Urinary bladder (tissue), 4 donors: ENCODE measurements at places on chromosomes 6 and 20. TPM values are rescaled to one million over a fixed set of nuclear protein-coding genes. Genes with fewer than 3 reads are reported as not detected.

The CST1 gene
- polyA plus RNA-seq = 12.8 TPM

The ASCC3 gene
- 12.3 TPM for polyA plus RNA-seq

The SAYSD1 gene
- polyA plus RNA-seq = 12.6 TPM

The NAPB gene
- polyA plus RNA-seq = 9.7 TPM

The EDN3 gene
- polyA plus RNA-seq = 0.24 TPM

The FOXQ1 gene
- 9.0 TPM for polyA plus RNA-seq

The GABRR2 gene
- polyA plus RNA-seq = 0.66 TPM

The LPA gene
- polyA plus RNA-seq = 0.11 TPM

The ARFGEF3 gene
- polyA plus RNA-seq = 1.3 TPM

The FKBP1C gene
- 1.7 TPM for polyA plus RNA-seq

The HM13 gene
- polyA plus RNA-seq = 90.4 TPM

The HIVEP2 gene
- 7.6 TPM for polyA plus RNA-seq

The CST4 gene
- polyA plus RNA-seq = not detected

The ANGPT4 gene
- 2.0 TPM for polyA plus RNA-seq

The CRISP3 gene
- 0.65 TPM for polyA plus RNA-seq

The CLPSL1 gene
- polyA plus RNA-seq = not detected

The SMIM8 gene
- 9.6 TPM for polyA plus RNA-seq

The LY6G5B gene
- 7.2 TPM for polyA plus RNA-seq

The BPIFB1 gene
- not detected for polyA plus RNA-seq

The CYP24A1 gene
- polyA plus RNA-seq = 2.2 TPM

The ADAM33 gene
- 111 TPM for polyA plus RNA-seq

The PRICKLE4 gene
- 3.7 TPM for polyA plus RNA-seq

The SERINC3 gene
- 93.4 TPM for polyA plus RNA-seq

The ANKRD66 gene
- polyA plus RNA-seq = not detected

The DAAM2 gene
- 25.9 TPM for polyA plus RNA-seq

The DPPA5 gene
- not detected for polyA plus RNA-seq

The GSTA2 gene
- not detected for polyA plus RNA-seq

The TSPO2 gene
- not detected for polyA plus RNA-seq

The ZNF337 gene
- 14.6 TPM for polyA plus RNA-seq

The PRKN gene
- polyA plus RNA-seq = 3.5 TPM

The TAP2 gene
- polyA plus RNA-seq = 18.5 TPM

The MEI4 gene
- polyA plus RNA-seq = 0.01 TPM

The NHLRC1 gene
- 2.4 TPM for polyA plus RNA-seq

The C6orf141 gene
- 2.3 TPM for polyA plus RNA-seq

The RAB32 gene
- 28.0 TPM for polyA plus RNA-seq

The EPPIN gene
- not detected for polyA plus RNA-seq

The HCK gene
- polyA plus RNA-seq = 12.2 TPM

The ZNF165 gene
- 0.90 TPM for polyA plus RNA-seq

The SNAP25 gene
- 1.6 TPM for polyA plus RNA-seq

The PPP1R16B gene
- polyA plus RNA-seq = 8.0 TPM

The CEP57L1 gene
- 8.0 TPM for polyA plus RNA-seq

The FAM83B gene
- 0.72 TPM for polyA plus RNA-seq

The MUC22 gene
- not detected for polyA plus RNA-seq

The CTNNBL1 gene
- polyA plus RNA-seq = 39.3 TPM

The PNPLA1 gene
- 0.13 TPM for polyA plus RNA-seq

The RAB44 gene
- polyA plus RNA-seq = 0.68 TPM

The TPD52L1 gene
- 160 TPM for polyA plus RNA-seq

The PTCHD4 gene
- polyA plus RNA-seq = 0.03 TPM

The LRRN4 gene
- not detected for polyA plus RNA-seq

The FAXC gene
- 28.0 TPM for polyA plus RNA-seq

The TCP11 gene
- polyA plus RNA-seq = 0.15 TPM

The DEFB121 gene
- not detected for polyA plus RNA-seq

The TRIM15 gene
- not detected for polyA plus RNA-seq

The LHFPL5 gene
- polyA plus RNA-seq = not detected

The KCNK17 gene
- polyA plus RNA-seq = 0.52 TPM

The SLPI gene
- 1,815 TPM for polyA plus RNA-seq
